GF-D8 (cell line): ENCODE measurements at places on chromosomes 13 and 19.
A peak's percentile ranks its signal among the peaks of the same experiment; 100 is the strongest.

GRCh38 chr19:27911122-27911898 is 1301.6 kb downstream of the UQCRFS1 start:
- no peak for DNase-seq

DNA sequence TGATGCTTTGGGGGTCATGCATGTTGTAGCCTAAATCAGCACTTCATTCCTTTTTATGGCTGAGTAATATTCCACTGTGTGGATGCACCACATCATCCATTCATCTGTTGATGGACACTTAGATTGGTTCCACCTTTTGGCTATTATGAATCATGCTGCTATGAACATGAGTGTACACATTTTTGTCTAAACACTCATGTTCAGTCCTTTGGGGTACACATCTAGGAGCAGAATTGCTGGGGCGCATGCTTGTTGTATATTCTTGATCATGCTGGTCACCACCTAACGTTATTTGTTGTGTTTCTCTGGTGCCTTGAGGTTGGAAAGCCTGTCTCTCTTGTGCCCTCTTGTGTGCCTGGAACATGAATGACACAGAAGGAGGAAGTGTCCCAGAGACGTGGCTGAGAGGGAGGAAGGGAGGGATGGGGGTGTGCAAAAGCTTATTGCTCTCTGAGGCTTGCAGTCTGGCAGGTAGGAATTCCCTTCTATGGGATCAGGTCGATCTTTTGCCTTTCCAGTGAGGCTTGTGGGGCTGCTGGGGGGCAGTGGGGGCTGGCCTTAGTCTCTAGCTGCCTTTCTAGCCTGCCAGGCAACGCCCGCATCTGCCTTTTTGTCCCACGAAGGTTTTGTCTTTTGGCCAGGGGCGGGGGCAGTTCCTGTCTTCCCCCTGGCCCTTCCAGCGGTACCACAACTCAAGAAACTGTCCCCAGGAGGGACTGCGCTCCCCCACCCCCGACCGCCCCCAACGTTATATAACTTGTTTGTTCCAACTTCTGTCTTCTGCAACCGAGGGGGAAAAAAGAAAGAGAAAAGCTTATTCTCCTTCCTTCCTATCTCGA is 7.6 kb downstream of the KLHL26 start:
- peak; percentile 56 for DNase-seq

DNA sequence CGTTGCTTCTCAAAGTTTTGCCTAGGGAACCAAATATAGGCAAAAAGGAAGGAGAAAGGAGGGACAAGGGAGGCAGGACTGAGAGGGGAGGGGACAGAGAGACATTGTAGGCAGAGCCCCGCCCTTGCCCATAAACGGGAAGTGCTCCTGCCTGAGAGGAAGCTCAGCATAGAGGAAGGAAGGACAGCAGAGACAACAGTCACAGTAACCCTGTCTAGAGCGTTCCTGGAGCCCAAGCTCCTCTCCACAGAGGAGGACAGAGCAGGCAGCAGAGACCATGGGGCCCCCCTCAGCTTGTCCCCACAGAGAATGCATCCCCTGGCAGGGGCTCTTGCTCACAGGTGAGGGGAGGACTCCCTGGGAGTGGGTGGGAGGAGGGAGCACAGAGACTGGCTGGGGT is at the start of gene CEACAM21:
TSS of gene CEACAM21 (plus strand) at position 169 of the 400 bp plus-strand sequence. CDS start at position 278, 109 bp downstream.
- peak; percentile 64 for DNase-seq

DNA sequence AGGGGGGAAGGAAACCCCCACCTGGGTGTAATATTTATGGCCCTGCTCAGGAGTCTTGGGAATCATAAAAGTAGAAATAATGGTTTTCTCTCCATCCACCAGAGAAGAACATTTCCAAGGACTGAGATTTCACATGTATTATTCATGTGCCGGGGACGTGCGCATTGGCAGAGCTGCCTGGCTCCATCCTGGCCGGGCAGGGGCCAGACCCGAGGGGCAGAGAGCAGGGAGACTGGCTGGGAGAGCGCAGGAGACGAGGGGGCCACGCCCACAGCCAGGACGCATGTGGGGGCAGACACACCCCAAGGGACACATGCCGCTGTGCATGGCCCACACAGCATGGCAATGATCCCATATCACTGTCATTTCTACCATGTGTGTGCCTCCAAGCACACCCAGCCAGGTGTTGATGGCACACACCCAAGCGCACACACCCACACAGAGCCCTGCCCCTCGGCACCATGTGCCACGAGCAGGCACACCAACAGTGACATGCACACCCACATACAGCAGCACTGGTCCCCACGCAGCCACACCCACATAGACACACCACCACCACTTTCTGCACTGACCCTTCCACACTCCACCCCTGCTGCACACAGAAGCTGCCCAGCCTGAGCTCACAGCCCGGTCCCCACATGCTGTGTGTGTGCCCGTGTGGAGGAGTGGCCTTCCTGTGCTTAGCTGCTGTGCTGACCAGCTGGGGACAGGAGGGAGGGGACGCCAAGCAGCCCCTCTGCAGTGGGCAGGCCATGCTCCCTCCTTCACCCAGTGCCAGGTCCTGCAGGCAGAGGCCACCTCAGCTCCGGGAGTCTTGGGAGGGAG is 39.3 kb downstream of the CEBPG start:
- DNase-seq = no peak

GRCh38 chr19:44003461-44004009 is 778 bp downstream of the ZNF230 start:
- DNase-seq = peak; percentile 19

DNA sequence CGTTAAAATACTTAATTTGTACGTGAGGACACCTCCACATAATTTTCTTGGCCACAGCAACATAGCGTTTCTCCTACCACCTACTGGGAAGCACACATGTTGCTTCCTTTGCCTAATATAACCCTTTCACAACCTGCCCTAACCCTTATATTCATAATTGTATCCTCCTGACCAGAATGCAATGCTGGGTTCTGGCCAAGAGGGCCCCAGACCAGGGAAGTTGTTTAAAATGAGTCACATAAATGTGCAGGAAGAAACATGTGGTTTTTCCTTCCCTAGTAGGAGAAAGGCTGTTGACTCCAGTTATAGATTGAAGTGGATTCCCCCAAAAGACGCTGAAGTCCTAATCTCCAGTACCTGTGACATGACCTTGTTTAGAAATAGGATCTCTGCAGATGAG is 187.3 kb downstream of the NUFIP1 start:
- no peak for DNase-seq

GRCh38 chr13:50668049-50668448 is 175.4 kb downstream of the DLEU7 start:
- DNase-seq = no peak

DNA sequence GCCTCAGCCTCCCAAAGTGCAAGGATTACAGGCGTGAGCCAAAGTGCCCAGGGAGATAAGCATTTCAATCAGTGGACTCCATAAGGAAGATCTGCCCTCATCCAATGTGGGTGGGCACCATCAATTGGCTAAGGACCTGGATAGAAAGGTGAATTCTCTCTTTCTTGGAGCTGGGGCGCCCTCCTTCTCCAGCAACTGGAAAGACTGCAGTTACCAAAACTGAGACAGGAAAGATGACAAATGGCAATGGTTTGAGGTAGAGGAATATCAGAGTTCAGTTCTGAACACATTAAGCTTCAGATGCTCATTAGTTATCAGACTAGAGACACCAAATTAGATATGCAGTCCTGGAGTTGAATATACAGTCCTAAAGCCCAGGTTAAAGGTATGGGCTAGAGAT is 10.5 kb upstream of the ELF1 start:
- no peak for DNase-seq

DNA sequence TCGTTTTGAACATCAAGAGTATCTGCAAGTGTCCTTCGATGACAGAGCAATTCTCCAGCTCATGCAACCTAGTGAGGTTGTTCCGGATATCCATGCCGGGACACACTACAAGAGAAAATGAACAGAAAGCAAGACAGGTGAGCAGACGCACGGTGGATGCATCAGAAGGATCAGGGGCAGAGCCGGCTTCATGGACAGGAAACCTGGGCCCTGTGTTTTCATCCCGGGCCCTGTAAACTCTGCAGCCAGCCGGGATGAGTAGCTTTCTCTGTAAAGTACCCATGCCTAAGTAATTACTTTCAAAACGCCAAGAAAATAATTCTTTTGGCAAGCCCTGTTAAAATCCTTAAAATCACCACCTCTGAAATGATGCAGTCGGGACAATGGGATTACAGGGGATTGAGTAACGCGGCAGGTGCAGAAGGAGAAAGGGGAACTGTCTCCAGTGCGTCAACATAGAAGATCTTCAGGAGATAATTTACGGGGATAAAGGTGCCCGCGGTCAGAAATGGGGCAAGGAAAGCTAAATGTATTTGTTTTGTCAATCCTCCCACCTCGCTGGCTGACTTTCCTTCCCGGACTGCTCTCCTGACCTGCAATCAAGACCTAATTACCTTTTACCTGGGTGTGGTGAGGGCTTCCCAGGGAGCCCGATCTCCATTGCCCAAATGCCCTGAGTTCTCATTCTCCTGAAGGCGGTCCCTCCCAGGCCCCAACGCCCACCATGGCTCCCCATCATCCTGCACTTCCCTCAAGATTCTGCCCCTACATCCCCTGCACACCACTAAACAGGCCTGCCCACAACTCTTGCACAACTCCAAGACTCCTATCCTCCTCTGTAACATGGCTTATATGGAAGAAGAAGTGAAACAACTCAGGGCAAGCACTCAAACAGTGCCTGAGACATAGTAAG is 26.2 kb downstream of the INSR start:
- peak; percentile 62 for DNase-seq

- DNase-seq = peak; percentile 11
Observed at GRCh38 chr19:35267818-35268535, 785 bp upstream of the USF2 start.
